Hepatocyte (in vitro differentiated cells): ENCODE measurements at places on chromosomes 1 and 21. TPM values are rescaled to one million over a fixed set of nuclear protein-coding genes. Genes with fewer than 3 reads are reported as not detected.

The LCE3E gene
- not detected in 2 replicates for polyA plus RNA-seq

DNA sequence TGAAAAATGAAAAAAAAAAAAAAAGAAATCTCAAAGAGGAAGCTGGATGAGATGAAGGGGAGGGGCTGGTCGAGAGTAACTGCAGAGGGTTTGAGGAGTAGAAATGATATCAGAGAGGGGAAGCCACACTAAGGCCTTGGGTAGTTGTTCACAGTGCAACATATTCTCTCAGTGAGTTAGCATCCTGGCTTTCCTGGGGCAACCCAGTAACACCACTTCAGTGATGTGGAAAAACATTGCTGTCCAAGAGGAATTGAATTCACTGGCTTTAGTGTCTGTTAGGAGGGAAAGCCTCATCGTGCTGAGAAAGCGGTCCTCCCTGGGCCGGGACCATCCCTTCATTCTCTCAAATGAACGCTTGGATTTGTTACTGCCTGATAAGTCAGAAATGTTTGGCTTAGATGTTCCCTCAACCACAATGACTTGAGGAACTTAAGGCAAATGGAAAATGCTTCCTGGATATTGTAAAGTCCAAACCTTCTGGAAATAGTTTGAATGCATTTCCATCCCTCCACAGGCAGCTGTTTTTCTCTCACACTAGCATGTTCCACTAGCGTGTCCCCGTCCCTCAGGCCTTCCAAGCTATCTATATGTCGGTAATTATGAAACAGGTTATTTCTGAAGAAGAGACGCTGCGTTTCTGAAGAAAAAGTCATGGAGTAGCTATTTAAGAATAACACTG lies 12.2 kb downstream of the TGFB2 start:
- no peaks in the 10 kb centered on the region for H3K36me3 ChIP-seq
- peak overlapping the region; percentile 36 for H3K27ac ChIP-seq
- no peak overlapping the region for H3K4me3 ChIP-seq
- no peaks in the 10 kb centered on the region for H3K4me1 ChIP-seq

GRCh38 chr1:234578735-234579134 lies 31.2 kb downstream of the IRF2BP2 start:
- no peak for DNase-seq
- no peak overlapping the region for H3K27ac ChIP-seq
- H3K4me3 ChIP-seq = no peak overlapping the region
- no peaks in the 10 kb centered on the region for H3K4me1 ChIP-seq

DNA sequence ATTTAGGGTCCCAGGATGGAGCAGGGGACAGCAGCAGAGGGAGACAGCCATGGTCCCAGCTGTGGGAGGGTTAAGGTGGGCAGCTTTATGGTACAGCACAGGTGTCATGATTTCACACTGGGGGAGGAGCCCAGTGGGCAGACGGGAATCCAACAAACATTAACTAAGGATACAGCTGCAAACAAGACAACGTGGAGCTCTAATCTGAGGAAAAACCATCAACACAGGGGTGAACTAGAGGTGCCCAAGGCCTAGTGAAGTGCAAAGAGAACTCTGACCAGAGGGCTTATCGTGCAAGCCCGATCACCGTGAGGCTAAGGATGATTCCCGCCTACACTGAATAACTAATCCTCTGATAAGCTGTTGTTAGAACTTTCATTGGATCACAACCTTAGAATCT lies 18.7 kb downstream of the ECE1 start:
- H3K27ac ChIP-seq = peak overlapping the region; percentile 91
- no peaks in the 10 kb centered on the region for H3K27me3 ChIP-seq
- H3K4me1 ChIP-seq = peaks cover 20% of the 10 kb centered on the region
- DNase-seq = peak; percentile 76
- H3K4me3 ChIP-seq = no peak overlapping the region

The NGF gene
- polyA plus RNA-seq = 0.60 and 2.6 TPM in 2 replicates

DNA sequence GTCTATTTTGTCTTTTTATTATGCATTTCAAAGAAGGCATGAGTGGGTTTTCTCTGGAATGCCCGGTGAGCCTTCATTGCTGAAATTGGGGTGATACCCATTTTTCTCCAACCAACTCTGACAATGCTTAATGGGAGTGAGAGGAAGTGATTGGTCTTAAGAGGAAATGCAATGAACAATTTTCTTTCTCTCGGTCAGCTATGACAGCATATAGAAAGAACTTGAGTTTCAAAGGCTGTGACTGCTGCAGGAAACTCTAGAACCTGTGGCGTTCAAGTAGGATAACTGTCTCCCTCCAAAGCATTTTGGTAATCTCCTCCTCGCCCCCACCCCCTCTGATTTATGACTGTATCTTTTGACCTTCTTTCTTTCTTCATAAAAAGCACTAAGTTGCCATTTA lies 155.9 kb downstream of the LYPLAL1 start:
- no peak overlapping the region for H3K27ac ChIP-seq
- H3K36me3 ChIP-seq = no peaks in the 10 kb centered on the region
- no peak for DNase-seq
- H3K27me3 ChIP-seq = no peaks in the 10 kb centered on the region
- H3K4me1 ChIP-seq = no peaks in the 10 kb centered on the region

GRCh38 chr1:90616395-90616794 lies 100.7 kb downstream of the BARHL2 start:
- peak; percentile 16 for DNase-seq
- no peak overlapping the region for H3K4me3 ChIP-seq
- no peaks in the 10 kb centered on the region for H3K27me3 ChIP-seq
- H3K4me1 ChIP-seq = no peaks in the 10 kb centered on the region
- H3K36me3 ChIP-seq = no peaks in the 10 kb centered on the region

DNA sequence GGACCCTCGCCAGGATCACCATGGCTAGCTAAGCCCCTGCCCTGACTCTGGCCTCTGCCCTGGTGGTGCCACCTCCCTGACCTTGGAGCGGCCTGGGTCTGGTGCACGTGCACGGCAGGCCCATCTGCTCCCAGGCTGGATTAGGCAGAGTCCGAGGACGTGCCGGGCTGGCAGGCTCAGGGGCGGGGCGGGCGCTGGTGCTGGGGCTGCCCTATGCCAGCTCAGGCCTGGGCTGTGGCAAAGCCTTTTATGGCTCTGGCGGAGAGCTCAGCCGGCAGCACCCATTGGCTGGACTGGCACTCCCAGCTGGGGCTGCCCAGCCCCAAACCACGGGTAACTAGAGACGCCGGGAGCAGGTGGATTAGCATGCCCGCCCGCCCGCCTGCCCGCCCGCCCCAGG lies 17.1 kb upstream of the EDN2 start:
- H3K27ac ChIP-seq = no peak overlapping the region
- H3K36me3 ChIP-seq = no peaks in the 10 kb centered on the region
- H3K4me1 ChIP-seq = peaks cover 16% of the 10 kb centered on the region
- H3K27me3 ChIP-seq = no peaks in the 10 kb centered on the region

The SLC16A4 gene
- polyA plus RNA-seq = 8.3 and 10.7 TPM in 2 replicates

DNA sequence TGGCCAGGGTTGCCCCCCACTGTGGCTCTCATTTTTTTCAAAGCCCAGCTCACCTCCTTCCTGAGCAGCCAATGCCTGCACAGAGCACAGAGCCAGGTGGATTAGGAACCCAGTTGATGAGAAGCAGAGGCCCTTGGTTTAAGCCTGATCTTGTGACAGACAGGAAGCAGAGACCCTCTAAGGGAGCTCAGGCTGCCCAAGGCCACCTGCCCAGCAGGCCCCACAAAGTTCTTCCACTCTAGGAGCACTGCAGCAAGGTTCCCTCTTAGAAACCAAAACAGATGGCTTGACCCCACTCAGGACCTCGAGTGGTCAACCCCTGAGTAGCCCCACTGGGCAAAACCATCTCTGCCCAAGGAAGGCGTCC lies 25.5 kb upstream of the PRSS38 start:
- H3K27ac ChIP-seq = no peak overlapping the region
- H3K36me3 ChIP-seq = no peaks in the 10 kb centered on the region
- DNase-seq = no peak

The UHMK1 gene
- 8.0 and 11.3 TPM in 2 replicates for polyA plus RNA-seq

- H3K27ac ChIP-seq = peak overlapping the region; percentile 87
- H3K4me3 ChIP-seq = peak overlapping the region; percentile 68
- no peaks in the 10 kb centered on the region for H3K36me3 ChIP-seq
- no peaks in the 10 kb centered on the region for H3K27me3 ChIP-seq
- no peaks in the 10 kb centered on the region for H3K4me1 ChIP-seq
These were observed 917 bp downstream of the KIAA0040 start for GRCh38 chr1:175191659-175192058.

GRCh38 chr1:59570524-59570923 lies 244.2 kb upstream of the HOOK1 start:
- H3K27me3 ChIP-seq = no peaks in the 10 kb centered on the region
- H3K4me1 ChIP-seq = peaks cover 5% of the 10 kb centered on the region
- H3K36me3 ChIP-seq = no peaks in the 10 kb centered on the region
- H3K4me3 ChIP-seq = no peak overlapping the region
- no peak overlapping the region for H3K27ac ChIP-seq

- H3K4me1 ChIP-seq = peaks cover 21% of the 10 kb centered on the region
- no peaks in the 10 kb centered on the region for H3K36me3 ChIP-seq
- H3K4me3 ChIP-seq = peak overlapping the region; percentile 67
- H3K27ac ChIP-seq = peak overlapping the region; percentile 90
These were observed 725 bp downstream of the MTFR1L start for GRCh38 chr1:25820247-25821111.

- no peak overlapping the region for H3K4me3 ChIP-seq
- H3K4me1 ChIP-seq = no peaks in the 10 kb centered on the region
- no peak overlapping the region for H3K27ac ChIP-seq
- H3K36me3 ChIP-seq = no peaks in the 10 kb centered on the region
- peaks cover 1% of the 10 kb centered on the region for H3K27me3 ChIP-seq
These were observed 53.1 kb upstream of the RUNX3 start for GRCh38 chr1:24983006-24983680.

The S100A8 gene
- 0.60 and 2.2 TPM in 2 replicates for polyA plus RNA-seq

- H3K27me3 ChIP-seq = no peaks in the 10 kb centered on the region
- DNase-seq = peak; percentile 55
- no peak overlapping the region for H3K27ac ChIP-seq
These were observed 34.5 kb downstream of the OR10R2 start for GRCh38 chr1:158506369-158506987.

The SSBP3 gene
- polyA plus RNA-seq = 23.8 and 25.8 TPM in 2 replicates

The HORMAD1 gene
- not detected in 2 replicates for polyA plus RNA-seq

DNA sequence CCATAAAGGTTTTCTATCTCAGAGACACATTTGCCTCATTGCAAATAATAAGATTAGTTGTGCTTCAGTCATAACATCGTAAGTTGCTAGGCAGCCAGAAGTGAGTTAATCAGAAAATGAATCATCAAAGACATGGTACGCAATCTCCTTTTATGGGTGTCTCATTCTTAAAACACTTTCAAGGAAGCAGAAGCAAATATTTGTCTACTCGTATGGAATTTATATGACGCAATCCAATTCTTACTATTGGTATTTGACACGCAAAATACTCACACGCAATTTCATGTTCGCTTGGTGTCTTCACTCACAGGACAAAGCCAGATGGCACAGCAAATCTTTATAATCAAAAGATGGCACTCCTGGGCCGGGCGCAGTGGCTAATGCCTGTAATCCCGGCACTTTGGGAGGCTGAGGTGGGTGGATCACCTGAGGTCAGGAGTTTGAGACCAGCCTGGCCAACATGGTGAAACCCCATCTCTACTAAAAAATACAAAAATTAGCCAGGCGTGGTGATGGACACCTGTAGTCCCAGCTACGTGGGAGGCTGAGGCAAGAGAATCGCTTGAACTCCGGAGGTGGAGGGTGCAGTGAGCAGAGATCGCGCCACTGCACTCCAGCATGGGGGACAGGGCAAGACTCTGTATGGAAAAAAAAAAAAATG lies 56.4 kb downstream of the HLCS start:
- peak; percentile 81 for DNase-seq
- no peak overlapping the region for H3K4me3 ChIP-seq
- H3K36me3 ChIP-seq = no peaks in the 10 kb centered on the region
- H3K4me1 ChIP-seq = peaks cover 18% of the 10 kb centered on the region
- H3K27ac ChIP-seq = peak overlapping the region; percentile 92
- no peaks in the 10 kb centered on the region for H3K27me3 ChIP-seq

The OR2W3 gene
- not detected in 2 replicates for polyA plus RNA-seq

- peak overlapping the region; percentile 97 for H3K27ac ChIP-seq
- H3K36me3 ChIP-seq = no peaks in the 10 kb centered on the region
- peaks cover 27% of the 10 kb centered on the region for H3K4me1 ChIP-seq
- peak; percentile 97 for DNase-seq
- peak overlapping the region; percentile 58 for H3K4me3 ChIP-seq
These were observed 559 bp upstream of the AGRN start for GRCh38 chr1:1019122-1019999.

The CASP9 gene
- 13.5 and 14.2 TPM in 2 replicates for polyA plus RNA-seq

DNA sequence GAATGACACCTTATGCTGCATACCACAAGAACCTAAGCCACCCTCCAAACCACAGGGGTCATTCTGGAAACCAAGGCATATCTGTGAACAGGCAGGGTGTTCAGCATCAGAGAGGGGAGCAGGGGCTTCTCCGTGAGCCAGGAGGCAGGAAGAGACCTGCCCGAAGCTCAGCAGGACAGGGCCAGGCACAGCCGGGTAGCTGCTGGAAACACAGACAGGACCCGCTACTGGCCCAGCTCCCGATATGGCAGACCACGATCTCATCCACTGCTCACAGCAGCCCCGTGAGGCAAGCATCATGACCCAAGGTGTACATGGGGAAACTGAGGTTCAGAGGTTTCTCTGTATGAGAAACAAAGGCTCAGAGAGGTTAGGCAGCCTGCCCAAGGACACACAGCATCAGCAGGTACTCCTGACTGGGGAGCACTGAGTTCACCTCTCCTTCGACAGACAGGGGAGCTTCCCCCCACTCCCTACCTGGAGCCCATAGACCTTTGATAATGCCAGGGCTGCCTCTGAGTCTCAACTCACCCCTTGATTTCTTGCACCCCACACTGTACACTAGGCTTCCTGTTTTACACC lies 317.7 kb downstream of the MATN1 start:
- peaks cover 6% of the 10 kb centered on the region for H3K27me3 ChIP-seq
- H3K4me1 ChIP-seq = no peaks in the 10 kb centered on the region
- H3K4me3 ChIP-seq = no peak overlapping the region

The CD1C gene
- not detected in 2 replicates for polyA plus RNA-seq

DNA sequence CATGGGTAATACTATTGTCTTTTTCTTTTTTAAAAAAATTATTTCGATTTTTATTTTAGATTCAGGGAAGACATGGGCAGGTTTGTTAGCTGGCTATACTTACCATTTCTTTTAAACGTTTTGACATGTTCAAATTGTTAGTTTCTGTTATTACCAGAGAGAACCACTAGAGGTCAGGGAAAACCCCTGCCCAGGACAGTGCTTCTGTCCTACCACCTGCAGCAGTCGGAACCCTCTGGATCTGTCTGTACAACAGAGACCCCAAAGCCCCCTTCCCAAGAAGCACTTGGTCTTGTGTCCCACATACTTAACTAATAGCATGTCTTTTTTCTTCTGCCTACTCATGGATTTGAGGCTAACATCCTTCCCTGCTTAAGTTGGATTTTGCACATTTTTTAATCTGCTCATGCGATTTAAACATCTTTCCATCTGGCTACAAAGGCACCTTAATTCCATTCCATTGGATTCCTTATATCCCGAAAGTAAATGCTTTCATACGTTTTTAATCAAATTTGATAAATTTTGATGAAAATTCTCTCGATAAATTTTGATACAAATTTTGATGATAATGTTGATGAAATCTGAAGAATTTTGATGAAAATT lies 10.0 kb upstream of the C1orf115 start:
- H3K4me1 ChIP-seq = no peaks in the 10 kb centered on the region
- H3K27ac ChIP-seq = no peak overlapping the region
- no peaks in the 10 kb centered on the region for H3K36me3 ChIP-seq
- H3K4me3 ChIP-seq = no peak overlapping the region
- DNase-seq = peak; percentile 61

GRCh38 chr1:6028042-6028850 lies 17.4 kb upstream of the KCNAB2 start:
- no peak for DNase-seq
- no peak overlapping the region for H3K27ac ChIP-seq
- no peaks in the 10 kb centered on the region for H3K4me1 ChIP-seq
- no peaks in the 10 kb centered on the region for H3K27me3 ChIP-seq
- H3K36me3 ChIP-seq = no peaks in the 10 kb centered on the region

GRCh38 chr1:89850844-89851415 lies 30.1 kb downstream of the LRRC8D start:
- no peaks in the 10 kb centered on the region for H3K27me3 ChIP-seq
- H3K27ac ChIP-seq = no peak overlapping the region
- DNase-seq = no peak
- H3K36me3 ChIP-seq = no peaks in the 10 kb centered on the region

The MAP10 gene
- polyA plus RNA-seq = 2.1 TPM in 2 replicates

The TNFRSF4 gene
- 0.34 TPM in 1 of 2 replicates, not detected in the other for polyA plus RNA-seq
